ENCODE measurements at places on chromosomes 5 and 9.

- peak; percentile 10 for DNase-seq
Measured at GRCh38 chr9:70802206-70802605, 319.2 kb downstream of the TRPM3 start.

DNA sequence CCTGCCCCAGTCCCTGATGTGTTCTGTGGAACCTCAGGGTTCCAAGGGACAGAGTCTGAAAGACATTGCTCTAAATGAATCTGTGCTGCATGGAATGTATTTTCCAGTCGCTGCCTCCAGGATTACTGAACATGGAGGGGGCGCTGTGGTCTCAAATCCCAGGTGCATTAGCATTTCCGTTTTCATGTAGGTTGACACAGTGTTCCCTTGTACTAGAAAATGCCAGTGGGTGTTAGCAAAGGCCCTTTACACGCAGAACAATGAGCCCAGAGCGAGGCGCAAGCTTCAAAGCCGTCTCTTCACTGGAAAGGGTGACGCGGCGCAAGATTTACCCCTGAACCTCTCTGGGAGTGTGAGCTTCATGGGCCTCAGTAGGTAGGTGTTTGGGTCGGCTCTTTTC is 308.3 kb downstream of the SLIT3 start:
- peak; percentile 69 for DNase-seq

- peak; percentile 82 for DNase-seq
Measured at GRCh38 chr9:130240410-130241197, 25.0 kb upstream of the HMCN2 start.

GRCh38 chr5:83066548-83067110 is 10.6 kb downstream of the TMEM167A start:
- DNase-seq = no peak

- no peak for DNase-seq
Measured at GRCh38 chr9:94801234-94801633, 74.7 kb downstream of the AOPEP start.

Data from astrocyte of the hippocampus (primary cell).